ENCODE measurements at places on chromosomes 4 and X. TPM values are rescaled to one million over a fixed set of nuclear protein-coding genes. Genes with fewer than 3 reads are reported as not detected.

Gene FGD1
- 2.3 TPM for total RNA-seq

Gene TRIM75
- total RNA-seq, result not detected

Gene SNCA
- 9.3 TPM for total RNA-seq

DNA sequence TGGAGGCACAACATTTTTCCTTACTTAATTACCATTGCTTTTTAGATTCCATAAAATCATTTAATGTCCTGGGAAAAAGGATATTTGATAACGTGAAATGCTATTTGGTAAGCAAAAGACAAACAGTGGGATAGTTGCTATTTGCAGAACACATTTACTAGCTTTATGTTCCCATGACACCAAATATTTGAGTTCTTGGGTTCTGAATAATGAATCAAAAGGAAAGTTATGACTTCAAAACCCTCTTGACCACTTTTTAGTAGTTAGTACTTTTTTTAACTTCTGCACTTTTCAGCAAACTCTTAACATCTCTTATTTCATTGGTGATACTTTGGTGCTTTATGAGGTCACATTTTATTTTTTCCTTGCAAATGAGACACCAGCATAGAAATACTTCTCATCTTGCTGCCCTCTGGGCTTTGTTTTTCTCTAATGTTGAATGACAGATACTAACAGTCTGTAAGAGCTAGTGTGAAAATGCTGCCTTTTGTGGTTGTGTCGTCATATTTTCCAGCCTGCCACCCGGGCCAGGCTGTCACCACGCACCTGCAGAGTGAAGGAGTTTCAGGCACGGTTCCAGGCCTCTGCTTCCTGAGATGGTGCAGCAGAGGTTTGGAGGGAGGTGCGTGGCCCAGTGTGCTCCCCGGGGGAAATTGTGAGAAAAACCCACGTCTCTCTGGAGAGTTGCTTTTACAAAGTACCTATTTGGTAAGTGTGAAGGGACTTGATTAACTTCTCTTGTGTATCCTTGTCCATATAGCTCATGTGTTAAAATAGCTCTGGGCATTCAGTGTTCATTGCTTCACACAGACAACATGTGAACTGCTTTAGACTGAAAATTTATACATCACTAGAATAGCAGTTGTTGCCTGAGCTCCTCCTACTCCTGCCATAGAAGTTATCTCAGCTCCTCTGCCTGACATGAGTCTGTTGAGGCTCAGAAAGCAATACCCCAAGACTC is 34.7 kb downstream of the MSL3 start:
- H3K27ac ChIP-seq, result no peak overlapping the region
- DNase-seq, result no peak
- H3K27me3 ChIP-seq, result no peaks in the 10 kb centered on the region
- H3K36me3 ChIP-seq, result no peaks in the 10 kb centered on the region

GRCh38 chrX:130228871-130229270 is 39.8 kb downstream of the ZNF280C start:
- DNase-seq, result no peak
- H3K4me3 ChIP-seq, result no peak overlapping the region
- no peaks in the 10 kb centered on the region for H3K27me3 ChIP-seq
- no peak overlapping the region for H3K27ac ChIP-seq

GRCh38 chr4:128908735-128909134 is 99.2 kb downstream of the JADE1 start:
- no peaks in the 10 kb centered on the region for H3K36me3 ChIP-seq
- no peaks in the 10 kb centered on the region for H3K27me3 ChIP-seq
- no peak overlapping the region for H3K4me3 ChIP-seq
- H3K27ac ChIP-seq, result no peak overlapping the region
- DNase-seq, result no peak
- H3K4me1 ChIP-seq, result no peaks in the 10 kb centered on the region

DNA sequence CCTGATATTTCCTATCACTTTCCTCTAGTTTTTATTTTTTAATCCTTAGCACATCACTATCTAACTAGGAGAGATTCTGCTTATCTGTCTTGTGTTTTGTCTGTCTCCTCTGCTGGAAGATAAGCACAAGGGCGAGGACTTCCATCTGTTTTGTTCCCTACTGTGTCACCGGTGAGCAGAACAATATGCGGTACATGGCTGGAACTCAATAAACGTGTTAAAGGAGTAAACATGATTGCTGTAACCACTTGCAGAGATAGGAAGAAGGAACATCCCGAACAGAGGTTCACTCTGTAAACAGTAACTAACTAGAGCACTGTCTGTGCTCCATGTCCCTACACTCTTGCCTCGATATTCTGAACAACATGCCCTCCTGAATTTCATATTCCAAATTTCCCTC is 5.2 kb downstream of the HS3ST1 start:
- peaks cover 9% of the 10 kb centered on the region for H3K27me3 ChIP-seq
- DNase-seq, result no peak
- H3K4me1 ChIP-seq, result peaks cover 7% of the 10 kb centered on the region
- H3K27ac ChIP-seq, result no peak overlapping the region
- no peak overlapping the region for H3K4me3 ChIP-seq

DNA sequence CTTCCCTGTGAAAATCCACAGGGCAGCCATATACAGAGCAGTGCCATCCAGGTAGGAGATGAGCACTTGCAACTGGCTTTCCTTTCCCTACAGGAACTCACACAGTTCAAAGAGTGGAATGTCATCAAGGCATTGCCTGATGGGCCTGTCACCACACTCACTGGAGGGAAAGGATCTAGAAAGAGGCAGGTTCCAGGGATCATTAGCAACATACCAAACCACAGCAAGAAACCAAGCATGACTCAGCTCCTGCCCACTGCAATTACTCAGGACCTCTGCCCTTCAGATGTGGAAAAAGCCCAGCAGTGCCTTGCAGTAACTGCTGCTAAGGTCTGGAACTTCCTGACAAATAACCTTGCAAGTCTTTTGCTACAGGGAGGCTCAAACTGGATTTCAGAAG is 101.2 kb downstream of the ZNF674 start:
- no peak overlapping the region for H3K4me3 ChIP-seq
- no peak for DNase-seq
- H3K27ac ChIP-seq, result no peak overlapping the region
- H3K27me3 ChIP-seq, result no peaks in the 10 kb centered on the region

- no peak overlapping the region for H3K27ac ChIP-seq
- H3K4me1 ChIP-seq, result no peaks in the 10 kb centered on the region
- H3K27me3 ChIP-seq, result no peaks in the 10 kb centered on the region
- peak; percentile 17 for DNase-seq
- no peak overlapping the region for H3K4me3 ChIP-seq
These were observed 93.2 kb upstream of the ATP8A1 start for GRCh38 chr4:42750091-42750490.

GRCh38 chr4:187387739-187388138 is 607.8 kb upstream of the ZFP42 start:
- H3K27ac ChIP-seq, result no peak overlapping the region
- no peak overlapping the region for H3K4me3 ChIP-seq
- H3K36me3 ChIP-seq, result no peaks in the 10 kb centered on the region
- DNase-seq, result no peak
- peaks cover 5% of the 10 kb centered on the region for H3K4me1 ChIP-seq

GRCh38 chr4:124748965-124749364 is 36.4 kb upstream of the ANKRD50 start:
- H3K4me3 ChIP-seq, result no peak overlapping the region
- no peak for DNase-seq
- H3K27ac ChIP-seq, result no peak overlapping the region
- no peaks in the 10 kb centered on the region for H3K36me3 ChIP-seq

GRCh38 chrX:140434347-140434746 is 70.5 kb downstream of the SOX3 start:
- H3K27me3 ChIP-seq, result no peaks in the 10 kb centered on the region
- H3K36me3 ChIP-seq, result no peaks in the 10 kb centered on the region
- no peak overlapping the region for H3K27ac ChIP-seq
- H3K4me3 ChIP-seq, result no peak overlapping the region
- no peak for DNase-seq
- H3K4me1 ChIP-seq, result peaks cover 10% of the 10 kb centered on the region

- H3K27ac ChIP-seq, result no peak overlapping the region
- DNase-seq, result no peak
- no peaks in the 10 kb centered on the region for H3K36me3 ChIP-seq
- no peak overlapping the region for H3K4me3 ChIP-seq
These were observed 72.1 kb downstream of the UBE2K start for GRCh38 chr4:39770005-39770404.

DNA sequence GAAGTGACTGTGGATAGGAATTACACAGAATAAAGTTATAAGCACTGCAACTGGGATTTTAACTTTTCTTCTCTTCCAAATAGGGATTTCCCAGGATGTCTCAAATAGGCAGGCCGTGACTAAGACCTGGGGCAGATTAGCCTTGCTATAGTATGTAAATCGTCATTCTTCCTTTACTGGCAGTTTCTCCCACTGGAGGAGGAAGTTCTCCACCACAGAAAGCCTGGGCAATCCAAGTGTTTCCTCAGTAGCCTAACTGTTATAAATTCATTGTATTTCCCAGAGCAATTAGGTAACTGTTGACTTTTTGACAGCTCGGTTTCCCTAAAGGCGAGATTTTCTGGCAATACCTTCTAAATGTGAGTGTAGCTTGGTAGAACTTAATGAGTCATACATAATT is at the start of gene TNIP3:
TNIP3 (minus strand) TSS at position 31 of the 400 bp plus-strand sequence. CDS start 196 bp downstream, outside the sequence.
- H3K27ac ChIP-seq, result no peak within 1 kb of the TSS
- no peaks in the 10 kb centered on the region for H3K36me3 ChIP-seq
- DNase-seq, result no peak

GRCh38 chr4:169852481-169852880 is 94.7 kb upstream of the HPF1 start:
- DNase-seq, result no peak
- no peaks in the 10 kb centered on the region for H3K4me1 ChIP-seq
- no peaks in the 10 kb centered on the region for H3K36me3 ChIP-seq
- H3K27me3 ChIP-seq, result no peaks in the 10 kb centered on the region

DNA sequence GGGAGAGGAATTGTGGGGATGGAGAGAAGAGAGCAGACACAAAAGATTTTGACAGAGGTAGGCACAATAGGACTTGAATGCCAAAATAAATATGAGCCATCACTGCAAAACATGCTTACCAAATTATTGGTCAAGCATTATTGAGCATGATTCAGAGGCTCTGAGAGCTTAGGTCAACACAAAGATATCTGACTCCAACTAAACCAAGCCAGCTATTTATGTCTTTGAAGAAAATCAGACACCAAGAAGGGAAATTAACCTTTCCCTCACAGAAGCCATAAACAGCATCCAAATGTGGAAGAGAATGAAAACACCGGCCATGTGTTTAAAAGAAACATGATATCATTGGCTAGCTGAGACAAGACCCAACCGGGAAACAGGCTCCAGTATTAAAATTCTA is 323.2 kb downstream of the RAB28 start:
- no peaks in the 10 kb centered on the region for H3K27me3 ChIP-seq
- H3K27ac ChIP-seq, result no peak overlapping the region
- no peaks in the 10 kb centered on the region for H3K36me3 ChIP-seq
- no peaks in the 10 kb centered on the region for H3K4me1 ChIP-seq
- no peak overlapping the region for H3K4me3 ChIP-seq

GRCh38 chr4:83989835-83990234 is 453.9 kb downstream of the GPAT3 start:
- no peaks in the 10 kb centered on the region for H3K4me1 ChIP-seq
- no peak overlapping the region for H3K4me3 ChIP-seq
- H3K27me3 ChIP-seq, result no peaks in the 10 kb centered on the region
- H3K36me3 ChIP-seq, result no peaks in the 10 kb centered on the region
- DNase-seq, result no peak

DNA sequence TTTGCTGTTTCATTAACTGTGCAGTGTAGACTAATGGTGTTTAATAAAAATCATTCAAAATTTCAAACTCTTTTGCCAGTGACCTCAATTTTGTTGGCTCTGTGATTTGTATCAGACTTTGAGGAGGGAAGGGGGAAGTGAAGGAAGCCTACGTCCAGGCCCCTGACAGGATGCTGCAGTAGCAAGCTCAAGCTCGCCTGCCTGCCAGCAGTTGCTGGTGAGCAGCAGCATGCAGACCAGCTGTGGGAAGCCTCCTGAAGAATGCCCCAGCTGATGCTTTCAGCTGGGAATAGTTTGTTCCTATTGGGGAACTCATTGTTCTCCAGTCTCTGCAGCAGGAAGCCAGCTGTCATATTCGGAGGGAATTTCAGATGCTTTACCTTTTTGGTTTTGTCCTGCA is 495.2 kb downstream of the AFF2 start:
- no peak overlapping the region for H3K27ac ChIP-seq
- H3K4me3 ChIP-seq, result no peak overlapping the region
- no peak for DNase-seq
- H3K36me3 ChIP-seq, result no peaks in the 10 kb centered on the region

- no peak overlapping the region for H3K4me3 ChIP-seq
- H3K4me1 ChIP-seq, result peaks cover 46% of the 10 kb centered on the region
- H3K36me3 ChIP-seq, result no peaks in the 10 kb centered on the region
- DNase-seq, result no peak
- no peak overlapping the region for H3K27ac ChIP-seq
- H3K27me3 ChIP-seq, result no peaks in the 10 kb centered on the region
These were observed 2.4 kb downstream of the ZFYVE28 start for GRCh38 chr4:2415881-2416563.

- no peaks in the 10 kb centered on the region for H3K27me3 ChIP-seq
- no peak overlapping the region for H3K27ac ChIP-seq
- no peak for DNase-seq
- no peaks in the 10 kb centered on the region for H3K4me1 ChIP-seq
These were observed 124.6 kb downstream of the RRAGB start for GRCh38 chrX:55841962-55842752.

GRCh38 chr4:87108142-87108546 is 112.3 kb downstream of the KLHL8 start:
- H3K27ac ChIP-seq, result no peak overlapping the region
- peaks cover 2% of the 10 kb centered on the region for H3K36me3 ChIP-seq

DNA sequence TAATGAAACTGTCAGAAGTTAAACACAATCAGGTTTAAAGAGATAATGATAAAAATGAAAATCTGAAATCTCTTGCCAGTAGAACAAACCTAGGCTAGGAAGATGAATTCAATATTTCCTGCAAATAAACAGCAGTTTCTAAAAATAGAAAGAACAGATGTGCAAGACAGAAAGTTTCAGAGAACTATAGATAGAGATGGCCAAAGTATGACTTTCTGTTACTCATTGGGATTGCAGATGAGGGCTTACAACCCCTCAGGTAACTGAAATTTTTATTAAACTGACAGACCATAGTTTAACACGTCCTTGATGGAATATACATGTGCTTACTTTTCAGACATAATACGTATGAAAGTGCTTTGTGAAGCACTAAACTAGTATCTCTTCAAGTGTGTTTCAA is 82.3 kb upstream of the PPARGC1A start:
- no peaks in the 10 kb centered on the region for H3K4me1 ChIP-seq
- H3K27me3 ChIP-seq, result no peaks in the 10 kb centered on the region
- no peak for DNase-seq
- no peak overlapping the region for H3K4me3 ChIP-seq
- no peak overlapping the region for H3K27ac ChIP-seq
- no peaks in the 10 kb centered on the region for H3K36me3 ChIP-seq

DNA sequence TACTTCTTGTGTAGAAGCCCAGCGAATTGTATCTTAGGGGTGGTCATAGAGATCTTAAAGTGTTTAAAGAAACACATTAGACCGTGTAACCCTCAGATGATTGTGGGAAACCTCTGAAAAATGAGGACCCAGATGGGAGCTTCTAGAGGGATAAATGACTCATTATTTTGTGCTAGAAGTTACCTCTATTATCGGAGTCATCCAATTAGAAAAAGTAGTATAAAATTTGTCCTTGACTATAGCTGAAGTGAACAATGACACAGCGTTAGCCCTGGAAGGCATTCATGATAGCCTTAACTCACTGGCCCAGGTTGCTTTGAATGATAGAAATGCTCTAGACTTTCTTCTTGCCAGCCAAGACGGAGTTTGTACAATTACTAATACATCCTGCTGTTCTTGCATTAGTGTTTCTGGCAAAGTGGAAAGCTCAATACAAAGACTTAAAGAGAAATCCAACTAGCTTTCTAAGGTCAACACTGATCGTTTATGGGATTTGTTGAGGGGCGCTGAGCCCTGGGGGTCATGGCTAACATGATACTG is 178.9 kb upstream of the VEGFC start:
- no peaks in the 10 kb centered on the region for H3K27me3 ChIP-seq
- H3K4me3 ChIP-seq, result no peak overlapping the region
- H3K36me3 ChIP-seq, result no peaks in the 10 kb centered on the region
- DNase-seq, result no peak
